Stimulated activated CD4-positive, alpha-beta T cell treated with anti-CD3 and anti-CD28 coated beads, Interleukin-4, amount 100 ng/mL, for 48 hours (primary cell): ENCODE measurements at places on chromosomes 4 and X.

DNA sequence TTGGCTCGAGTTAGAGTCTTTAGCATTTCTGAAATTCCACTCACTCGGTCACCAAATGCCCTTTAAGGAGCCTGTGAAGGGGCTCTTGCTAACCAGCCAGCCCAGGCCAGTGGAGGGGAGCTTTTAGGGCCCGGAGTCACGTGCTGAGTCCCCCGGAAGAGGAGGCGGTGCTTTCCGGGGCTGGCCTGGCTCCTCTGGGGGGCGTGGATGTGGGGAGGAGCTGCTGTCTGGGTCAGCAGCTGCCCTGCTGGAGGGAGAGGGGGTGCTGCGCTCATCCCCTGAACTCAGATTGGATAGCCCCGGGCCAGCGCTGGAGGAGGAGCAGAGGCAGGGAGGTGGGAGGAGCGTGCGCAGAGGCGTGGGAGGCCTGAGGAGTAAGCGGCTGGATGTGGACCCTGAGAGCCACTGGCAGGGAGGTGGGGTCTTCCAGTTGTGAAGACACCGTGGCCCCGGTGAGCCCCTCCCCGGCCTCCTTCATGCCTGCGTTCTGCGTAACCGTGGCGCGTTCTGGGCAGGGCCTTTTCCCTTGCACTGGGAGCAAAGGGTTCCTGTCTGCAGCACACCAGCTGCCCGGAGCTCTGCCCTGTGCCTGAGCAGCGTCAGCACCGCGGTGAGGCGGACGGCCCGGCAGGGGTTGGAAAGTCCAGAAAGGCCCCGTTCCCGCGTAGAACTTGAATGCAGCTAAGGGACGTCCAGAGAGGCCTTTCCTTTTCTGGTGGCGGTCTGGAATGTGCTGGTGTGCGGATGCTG lies 19.7 kb downstream of the MAEA start:
- peak; percentile 35 for DNase-seq

DNA sequence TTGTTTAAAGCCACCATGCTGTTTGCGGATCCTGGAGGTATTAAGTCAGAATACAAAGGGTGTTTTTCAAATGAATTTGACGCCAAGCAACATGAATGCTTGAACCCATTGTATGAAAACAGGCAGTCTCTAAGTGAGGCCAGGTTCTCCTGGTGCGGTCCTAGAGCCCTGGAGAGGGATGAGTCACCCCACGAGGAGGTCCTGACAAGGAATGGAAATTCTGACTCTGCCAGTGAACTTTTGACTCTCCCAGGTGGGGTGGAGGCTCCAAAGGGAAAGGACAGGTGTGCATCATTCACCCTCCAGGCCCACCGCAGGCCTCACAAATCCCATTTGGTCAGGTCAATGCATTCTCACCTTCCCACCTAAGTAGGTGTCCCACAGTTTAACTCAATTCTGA lies 1.5 kb downstream of the TRIM2 start:
- DNase-seq: peak; percentile 11

DNA sequence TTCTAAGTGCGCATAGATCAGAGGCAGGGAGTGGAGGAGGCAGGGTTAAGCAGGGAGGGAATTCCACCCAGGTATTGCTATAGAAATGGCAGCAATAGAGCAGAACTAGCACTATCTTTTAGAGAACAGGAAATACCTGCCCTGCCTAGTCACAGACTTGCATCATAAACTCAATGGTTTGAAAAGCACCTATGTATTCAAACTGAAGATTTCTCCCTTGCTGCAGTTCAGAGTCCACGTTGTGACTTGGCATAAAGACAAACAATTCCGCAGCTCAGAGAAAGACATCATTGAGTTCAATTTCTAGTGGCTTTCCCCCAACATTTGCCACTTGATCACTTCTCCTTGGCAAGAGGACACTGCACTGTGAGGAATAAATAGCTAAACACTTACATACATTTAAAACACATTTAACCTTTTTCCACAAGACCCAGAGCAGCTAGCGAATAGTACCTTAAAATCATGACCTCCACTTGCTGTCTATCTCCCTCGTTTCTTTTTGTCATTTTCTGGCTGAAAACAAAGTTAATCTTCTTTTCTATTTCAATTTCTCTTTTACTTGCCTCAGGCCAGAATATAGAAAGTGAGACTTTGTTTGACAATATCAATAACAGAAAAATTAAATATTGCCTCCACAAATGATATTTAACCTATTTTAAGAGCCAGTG lies 42.4 kb downstream of the SLC7A11 start:
- DNase-seq: no peak

GRCh38 chrX:63525491-63525890 lies 174.4 kb upstream of the SPIN4 start:
- no peak for DNase-seq

DNA sequence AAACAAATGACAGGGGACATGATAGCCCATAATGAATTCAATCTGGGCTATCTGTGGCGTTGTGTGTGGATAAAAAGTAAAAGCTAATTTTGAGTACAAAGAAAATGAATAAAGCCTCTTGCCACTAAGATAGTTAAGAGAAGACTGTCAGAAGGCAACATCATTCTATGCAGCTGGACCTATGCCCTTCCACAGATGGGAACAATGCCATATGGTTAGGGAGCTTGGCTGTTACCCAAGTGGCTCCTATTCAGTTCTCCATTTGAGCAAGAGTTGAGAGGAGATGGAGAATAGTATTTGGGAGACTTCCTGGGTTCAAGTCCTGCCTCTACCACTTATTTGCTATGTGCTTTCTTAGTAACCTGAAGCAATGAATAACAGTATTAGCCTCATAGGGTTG lies 107.7 kb downstream of the ANXA3 start:
- DNase-seq: no peak

DNA sequence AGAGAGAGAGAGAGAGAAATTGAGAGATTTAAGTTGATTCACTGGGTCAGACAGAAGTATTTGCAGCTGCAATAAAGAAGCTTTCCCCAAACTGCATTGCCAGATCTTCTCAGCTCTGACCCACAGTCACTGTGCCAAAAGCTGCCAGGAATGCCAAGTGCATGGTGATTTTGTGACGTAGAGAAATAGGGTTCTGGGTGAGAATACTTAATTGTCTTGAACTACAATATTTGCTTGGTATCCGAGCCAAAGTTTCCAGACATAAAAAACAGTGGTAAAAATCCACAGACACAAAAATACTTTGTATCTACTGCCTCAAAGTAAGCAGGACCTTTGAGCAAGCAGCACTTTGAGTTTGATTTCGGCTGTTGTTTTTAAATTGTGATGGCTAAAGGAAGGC lies 331.1 kb downstream of the GRID2 start:
- no peak for DNase-seq

GRCh38 chrX:121863976-121864375 lies 816.6 kb downstream of the GLUD2 start:
- no peak for DNase-seq

DNA sequence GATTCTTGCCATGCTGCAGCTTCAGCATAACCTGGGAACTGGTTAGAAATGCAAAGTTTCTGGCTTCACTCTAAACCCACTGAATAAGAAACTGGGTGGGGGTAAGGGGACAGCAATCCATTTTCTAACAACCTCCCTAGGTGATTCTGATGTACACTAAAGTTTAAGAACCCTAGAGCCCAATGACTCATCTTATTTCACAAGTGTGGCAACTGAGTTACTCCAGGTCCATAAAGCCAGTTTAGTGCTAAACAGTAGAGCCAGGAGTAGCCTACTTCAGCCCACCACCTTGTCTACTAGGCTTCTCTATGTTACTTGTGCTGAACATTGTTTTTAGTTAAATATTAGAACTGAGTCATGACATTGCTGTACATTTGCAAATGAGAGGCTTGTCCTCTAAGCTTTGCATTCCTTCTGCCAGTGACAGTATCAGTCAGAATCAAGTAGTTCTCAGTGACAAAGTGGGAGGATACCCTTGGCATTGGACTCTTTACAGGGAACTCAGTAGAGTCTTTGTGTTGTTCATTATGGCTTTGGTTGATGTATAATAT lies 518.0 kb downstream of the RPA4 start:
- no peak for DNase-seq

DNA sequence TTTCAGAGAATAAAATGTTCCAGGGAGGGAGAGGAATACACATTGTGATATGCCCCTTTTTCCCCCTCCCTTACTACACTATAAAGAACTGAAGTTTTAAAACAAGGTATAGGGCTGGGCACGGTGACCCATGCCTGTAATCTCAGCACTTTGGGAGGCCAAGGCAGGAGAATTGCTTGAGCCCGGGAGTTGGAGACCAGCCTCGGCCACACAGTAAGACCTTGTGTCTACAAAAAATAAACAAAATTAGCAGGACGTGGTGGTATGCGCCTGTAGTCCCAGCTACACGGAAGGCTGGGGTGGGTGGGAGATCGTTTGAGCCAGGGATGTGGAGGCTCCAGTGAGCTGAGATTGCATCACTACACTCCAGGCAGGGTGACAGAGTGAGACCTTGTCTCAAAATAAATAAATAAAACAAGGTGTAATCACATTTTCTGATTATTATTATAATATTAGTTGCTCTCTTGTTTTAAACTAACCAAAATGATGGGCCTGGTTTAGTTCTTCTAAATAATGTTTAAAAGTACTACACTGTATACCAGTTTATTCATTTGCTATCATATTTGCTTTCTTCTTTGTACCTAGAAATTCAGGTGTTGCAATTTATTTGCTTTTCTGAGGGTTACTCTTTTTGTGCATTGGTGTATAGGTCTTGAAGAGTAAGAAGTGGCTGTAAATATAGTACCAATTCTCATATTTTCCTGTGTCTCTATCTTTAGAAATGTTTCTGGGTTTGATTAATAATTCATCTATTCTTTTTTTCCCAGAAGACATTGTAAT lies 8.8 kb downstream of the TBC1D8B start:
- no peak for DNase-seq

GRCh38 chrX:119614776-119615175 lies 8.6 kb upstream of the NKRF start:
- no peak for DNase-seq

DNA sequence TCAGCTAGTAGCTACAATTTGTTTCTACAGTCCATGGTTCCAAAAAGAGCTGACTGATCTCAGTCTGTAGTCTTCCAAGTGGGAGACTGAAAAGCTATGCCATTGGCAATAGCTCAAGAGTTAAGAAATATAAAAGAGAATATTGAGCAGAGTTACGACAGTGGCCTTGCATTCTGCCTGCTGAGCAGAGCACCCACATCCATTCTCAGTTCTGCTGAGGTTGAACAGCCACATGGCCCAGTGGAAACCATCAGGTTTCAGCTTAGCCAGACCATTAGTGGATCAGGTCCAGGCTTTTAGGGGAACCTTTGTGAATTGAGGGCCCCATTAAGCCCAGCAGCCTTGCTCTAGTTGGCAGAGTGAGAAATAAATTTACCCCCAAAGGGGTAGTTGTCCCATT lies 28.1 kb downstream of the ZNF81 start:
- no peak for DNase-seq

- no peak for DNase-seq
Measured at GRCh38 chr4:189206953-189207352, 733.7 kb upstream of the FRG1 start.

GRCh38 chr4:66837279-66837922 lies 707.9 kb downstream of the CENPC start:
- DNase-seq: no peak

- DNase-seq: no peak
Measured at GRCh38 chrX:96480081-96480480, 204.6 kb upstream of the DIAPH2 start.

DNA sequence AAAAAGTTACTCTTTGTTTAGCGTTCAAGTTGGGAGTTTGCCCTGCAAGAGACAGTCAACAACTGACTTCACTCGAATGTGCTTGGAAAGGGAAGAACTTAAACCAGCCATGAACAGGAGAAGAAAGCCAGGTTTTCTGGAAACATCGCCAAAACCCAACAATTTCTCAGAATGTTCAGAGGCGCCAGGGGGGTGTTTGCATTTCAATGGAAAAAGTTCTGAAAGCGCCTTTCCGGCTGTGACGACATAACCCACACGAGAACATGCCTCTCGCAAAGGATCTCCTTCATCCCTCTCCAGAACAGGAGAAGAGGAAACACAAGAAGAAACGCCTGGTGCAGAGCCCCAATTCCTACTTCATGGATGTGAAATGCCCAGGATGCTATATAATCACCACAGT lies 78.1 kb upstream of the ADGRA3 start:
- DNase-seq: no peak

- DNase-seq: no peak
Measured at GRCh38 chr4:31081366-31081765, 361.2 kb downstream of the PCDH7 start.

DNA sequence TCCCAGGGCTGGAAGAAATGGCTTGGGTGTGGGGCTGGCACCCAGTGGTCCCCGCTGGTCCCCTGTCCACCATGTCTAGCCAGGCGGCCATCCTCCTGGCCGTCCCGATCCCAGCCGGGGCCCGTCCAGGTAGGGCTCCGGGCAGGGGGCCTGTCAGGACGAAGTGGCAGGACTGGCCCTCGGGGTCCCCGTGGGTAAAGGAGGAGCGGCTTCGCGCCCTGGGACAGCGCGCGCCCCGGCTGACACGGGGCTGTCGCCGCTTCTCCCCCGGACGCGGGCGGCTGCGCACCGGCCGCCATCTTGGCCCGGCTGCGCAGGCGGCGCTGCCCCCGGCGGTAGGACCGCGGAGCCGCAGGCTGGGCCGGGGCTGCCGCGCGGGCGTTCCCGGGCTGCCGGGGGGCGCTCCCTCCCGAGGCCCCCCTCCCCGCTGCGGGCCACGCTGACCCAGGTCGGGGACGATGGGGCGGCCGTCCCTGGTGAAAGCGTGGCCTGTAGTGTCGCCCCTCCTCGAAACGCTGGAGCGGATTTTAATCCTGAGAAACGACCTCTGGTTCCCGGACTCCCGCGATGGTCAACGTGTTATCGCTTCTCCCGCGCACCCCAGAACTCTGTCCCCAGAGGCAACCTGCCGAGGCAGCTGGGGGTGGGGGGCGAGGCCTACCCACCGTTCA lies 60.4 kb upstream of the BCOR start:
- DNase-seq: no peak

- DNase-seq: no peak
Measured at GRCh38 chrX:77070202-77070918, 376.8 kb upstream of the FGF16 start.

GRCh38 chrX:130084631-130085237 lies 25.6 kb downstream of the ELF4 start:
- no peak for DNase-seq

DNA sequence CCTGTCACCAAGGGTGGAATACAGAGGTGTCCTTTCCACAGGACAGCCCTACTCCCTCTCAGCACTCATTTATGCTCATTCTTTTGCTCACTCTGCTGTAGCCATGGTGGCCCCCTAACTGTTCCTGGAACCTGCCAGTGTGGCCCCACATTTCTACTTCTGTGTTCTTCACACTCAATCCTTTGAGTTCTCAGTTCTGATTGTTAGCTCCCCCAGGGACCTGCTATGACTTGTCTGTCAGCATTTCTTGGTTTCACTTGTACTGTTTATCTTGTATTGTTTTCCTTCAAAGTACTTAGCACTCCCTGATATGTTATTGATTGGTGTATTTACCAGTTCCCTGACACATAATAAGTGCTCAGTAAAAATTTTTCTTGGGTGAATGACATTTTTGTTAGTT lies 14.9 kb downstream of the VBP1 start:
- no peak for DNase-seq

DNA sequence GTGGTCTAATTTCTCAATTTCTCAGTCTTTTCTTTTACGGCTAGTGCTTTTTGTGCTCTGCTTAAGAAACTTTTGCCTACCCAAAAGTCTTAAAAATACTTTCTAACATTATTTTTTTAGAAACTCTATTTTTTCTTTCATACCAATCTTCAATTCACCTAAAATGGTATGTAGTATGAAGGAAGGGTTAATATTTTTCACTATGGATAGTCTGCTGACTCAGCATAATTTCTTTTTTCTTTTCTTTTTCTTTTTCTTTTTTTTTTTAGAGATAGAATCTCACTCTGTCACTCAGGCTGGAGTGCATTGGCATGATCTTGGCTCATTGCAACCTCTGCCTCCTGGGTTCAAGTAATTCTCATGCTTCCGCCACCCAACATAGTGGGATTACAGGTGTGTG lies 34.2 kb upstream of the GYPE start:
- DNase-seq: no peak
